ENCODE measurements at places on chromosomes 7 and 10.

GRCh38 chr7:36182854-36183604, 30.0 kb downstream of the EEPD1 start:
- no peak for DNase-seq

GRCh38 chr10:27995311-27995710, 3.6 kb downstream of the ODAD2 start:
- no peak for DNase-seq

DNA sequence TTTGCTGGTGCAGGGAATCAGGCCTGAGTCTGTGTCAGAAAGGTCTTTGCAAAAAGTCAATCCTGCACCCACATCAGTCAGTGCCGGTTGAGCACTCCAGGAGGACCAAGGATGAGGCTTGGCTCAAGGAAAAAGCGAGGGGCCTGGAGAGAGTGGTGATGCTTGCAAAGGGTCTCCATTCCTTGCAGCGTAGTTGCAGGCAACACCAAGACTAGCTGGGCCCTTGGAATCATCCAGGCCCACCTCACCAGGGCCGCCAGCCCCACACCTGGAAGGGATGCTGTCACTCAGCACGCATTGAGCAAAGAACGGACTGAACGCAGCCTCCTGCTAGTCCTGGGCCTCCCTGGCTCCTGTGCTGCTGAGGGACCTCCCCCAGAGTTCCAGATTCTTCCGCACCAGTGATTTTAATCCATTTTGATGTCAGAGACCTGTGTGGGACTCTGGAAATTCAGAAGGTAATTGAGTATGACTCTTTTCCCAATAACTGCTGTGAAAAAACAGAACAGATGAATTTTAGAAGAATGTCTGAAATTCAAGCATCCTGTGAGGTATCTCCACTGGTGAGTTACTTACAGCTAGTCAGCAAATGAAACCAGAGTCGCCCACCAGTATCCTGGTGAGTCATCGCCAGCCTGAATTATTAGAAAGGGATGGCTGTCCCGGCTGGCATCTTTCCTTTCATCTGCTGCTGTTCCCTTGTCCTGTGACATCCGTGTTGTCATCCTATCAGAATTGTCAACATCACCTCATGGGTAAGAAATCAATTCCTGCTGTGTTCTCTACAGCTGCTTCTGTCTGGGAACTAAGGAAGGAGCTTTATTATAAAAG, 150.8 kb upstream of the NPS start:
- DNase-seq: no peak

DNA sequence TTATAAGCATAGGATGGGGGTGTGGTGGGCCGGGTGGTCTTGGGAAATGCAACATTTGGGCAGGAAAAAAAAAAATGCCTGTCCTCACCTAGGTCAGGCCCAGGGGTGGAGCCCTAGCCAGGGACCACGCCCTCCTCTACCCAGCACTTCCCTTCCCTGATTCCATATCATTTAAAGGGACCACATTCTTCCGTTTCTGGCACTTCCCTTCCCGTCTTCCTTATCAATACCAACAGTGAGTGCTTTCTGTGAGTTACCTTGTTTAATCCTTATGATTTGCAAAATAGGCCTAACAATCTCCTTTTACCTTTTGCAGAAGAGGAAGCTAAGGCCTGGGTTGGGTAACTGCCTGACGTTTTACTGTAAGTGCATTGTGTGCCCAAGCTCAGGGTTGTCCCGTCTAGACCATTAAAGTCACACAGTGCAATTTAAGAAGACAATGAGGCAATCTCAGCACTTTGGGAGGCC, 16.7 kb upstream of the C10orf95 start:
- DNase-seq: no peak

DNA sequence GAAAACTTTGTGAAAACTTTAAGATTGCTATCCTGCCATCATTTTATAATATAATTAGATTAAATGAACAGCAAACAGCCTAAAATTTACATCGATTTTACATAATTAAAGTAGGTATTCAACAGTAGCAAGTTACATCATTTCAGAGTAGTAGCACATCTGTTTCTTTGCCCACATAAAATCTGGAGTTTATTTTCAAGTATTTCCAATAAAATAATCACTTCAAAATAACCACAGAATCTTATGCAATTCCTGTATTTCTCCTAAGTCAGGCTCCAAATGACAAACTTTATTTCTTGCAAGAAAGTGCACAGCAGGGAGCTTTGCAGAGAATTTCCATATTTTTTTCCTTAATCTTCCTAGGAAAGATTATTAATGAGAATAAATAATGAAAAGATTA, 82.6 kb downstream of the CUBN start:
- DNase-seq: no peak

DNA sequence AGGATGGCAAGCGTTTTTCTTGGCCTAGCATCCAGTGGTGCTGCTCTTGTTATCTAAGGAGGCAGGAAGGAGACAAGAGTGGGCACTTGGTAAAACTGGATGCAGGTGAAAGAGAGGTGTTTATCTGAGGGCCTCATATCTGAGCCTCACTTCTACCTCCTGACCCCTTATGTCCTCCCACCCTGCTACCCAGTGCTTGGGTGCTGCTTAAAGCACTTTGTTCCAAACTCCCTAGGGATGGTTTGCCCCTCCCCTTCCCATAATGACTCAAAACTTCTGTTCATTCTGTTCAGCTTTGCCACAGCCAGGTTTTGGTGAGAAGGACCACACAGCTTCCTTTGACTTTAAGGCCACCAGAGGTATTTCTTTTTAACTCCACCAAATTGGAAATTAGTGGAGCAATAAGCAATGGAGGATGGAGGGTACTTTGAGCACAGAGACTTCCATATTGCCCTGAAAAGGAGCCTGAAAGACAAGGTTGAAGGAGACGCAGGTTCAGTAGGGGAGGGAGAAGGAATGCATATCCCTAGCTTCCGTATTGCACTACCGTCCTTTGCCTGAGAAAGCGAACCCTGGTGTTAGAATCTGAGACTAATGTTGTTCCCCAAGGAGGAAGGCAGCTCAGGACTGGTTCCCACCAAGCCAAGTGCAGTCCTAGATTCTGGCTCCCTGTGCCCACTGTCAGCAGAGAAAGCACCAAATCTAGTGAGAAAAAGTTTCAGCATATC, 30.1 kb downstream of the ENTPD1 start:
- DNase-seq: no peak

GRCh38 chr7:123580406-123581161, 21.0 kb upstream of the ASB15 start:
- no peak for DNase-seq

DNA sequence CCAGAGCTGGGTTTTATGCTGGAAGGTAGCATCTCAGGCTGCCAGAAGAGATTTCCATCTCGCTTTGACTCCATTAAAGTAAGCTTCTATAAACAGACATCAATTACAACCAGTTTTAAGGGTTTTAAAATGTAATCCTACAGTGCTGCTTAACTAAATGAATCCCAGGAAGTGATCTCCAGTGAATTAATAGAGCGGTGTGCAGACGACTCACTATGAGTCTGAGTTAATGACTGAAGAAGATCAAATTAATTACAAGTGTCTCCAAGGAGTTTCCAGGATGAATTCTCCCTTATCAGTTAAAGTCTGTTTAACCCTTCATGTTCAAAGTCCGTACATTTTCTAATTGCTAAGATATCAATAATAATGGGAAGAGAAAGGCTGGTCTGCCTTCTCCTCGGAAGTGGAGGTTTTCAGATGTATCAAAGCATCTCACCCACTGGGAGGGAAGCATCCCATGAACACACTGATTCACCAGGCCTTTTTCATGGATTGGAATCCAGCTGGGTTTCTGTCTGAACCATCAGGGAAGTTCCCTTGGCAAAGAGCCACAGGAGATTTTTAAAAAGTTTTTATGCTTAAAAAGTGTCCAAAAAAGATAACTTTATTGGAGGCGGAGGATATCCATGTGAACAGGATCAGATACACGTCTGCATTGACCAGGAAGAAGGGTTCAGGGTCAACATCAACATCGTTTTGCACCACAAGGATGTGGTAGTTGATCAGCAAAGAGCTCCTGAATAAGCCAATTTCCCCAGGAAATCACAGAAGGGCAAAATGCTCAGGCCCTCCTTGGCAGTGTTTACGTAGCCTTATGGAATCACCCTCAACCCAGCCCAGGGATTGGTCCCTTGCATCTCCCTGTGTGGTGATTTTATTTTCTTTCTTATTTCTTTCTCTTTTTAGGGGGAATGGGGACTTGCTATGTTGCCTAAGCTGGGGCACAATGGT, 288.2 kb downstream of the POU6F2 start:
- no peak for DNase-seq

GRCh38 chr10:119343011-119343601, 135.7 kb downstream of the GRK5 start:
- DNase-seq: no peak

DNA sequence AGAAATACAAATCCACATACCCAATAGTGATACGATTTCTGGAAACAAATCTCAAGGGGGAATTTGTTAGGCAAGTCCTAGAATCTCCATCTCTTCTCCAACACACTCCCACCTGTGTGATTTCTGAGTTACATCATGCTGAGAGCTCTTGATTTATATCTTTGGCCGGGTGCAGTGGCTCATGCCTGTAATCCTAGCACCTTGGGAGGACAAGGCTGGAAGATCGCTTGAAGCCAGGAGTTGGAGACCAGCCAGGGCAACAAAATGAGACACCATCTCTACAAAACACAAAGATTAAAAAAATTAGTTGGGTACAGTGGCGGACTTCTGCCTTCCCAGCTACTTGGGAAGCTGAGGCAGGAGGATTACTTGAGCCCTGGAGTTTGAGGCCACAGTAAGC, 1.5 kb upstream of the MTPN start:
- DNase-seq: no peak

DNA sequence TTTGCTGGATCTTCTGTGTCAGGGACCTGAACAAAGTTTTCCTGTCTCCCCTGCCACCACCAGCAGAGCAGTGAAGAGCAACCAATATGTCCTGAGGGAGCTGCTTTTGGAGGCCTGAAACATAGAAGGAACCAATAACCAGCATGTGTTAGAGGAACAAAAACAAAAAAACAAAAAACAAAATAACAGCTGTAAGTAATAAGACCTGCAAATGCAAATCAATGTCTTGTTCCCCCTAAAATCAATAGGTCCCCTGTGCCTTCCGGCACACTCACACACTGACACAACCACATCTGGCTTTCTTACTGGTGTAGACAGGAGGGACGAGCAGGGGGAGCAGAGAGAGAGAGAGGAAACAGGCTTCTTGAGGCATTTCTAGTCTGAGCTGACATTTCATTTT, 94.1 kb downstream of the NRG3 start:
- DNase-seq: no peak

DNA sequence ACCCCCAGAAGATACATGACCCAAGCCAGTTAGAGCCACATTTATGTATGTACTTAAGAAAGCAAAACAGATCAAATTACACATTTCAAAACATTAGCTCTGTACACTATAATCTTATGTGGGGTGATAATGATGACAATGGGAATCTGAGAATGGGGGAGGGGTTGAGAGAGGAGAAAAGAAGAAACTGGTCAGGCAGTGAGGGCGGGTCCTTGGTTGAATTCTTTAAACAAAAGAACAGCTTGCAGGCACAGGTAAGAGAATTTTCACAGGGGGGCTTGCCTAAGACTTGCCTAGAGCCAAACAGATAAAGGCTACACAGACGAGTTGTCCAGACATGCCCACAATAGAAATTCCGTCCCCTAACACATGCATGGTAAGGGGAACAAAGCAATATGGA, 76.8 kb upstream of the PTER start:
- no peak for DNase-seq

DNA sequence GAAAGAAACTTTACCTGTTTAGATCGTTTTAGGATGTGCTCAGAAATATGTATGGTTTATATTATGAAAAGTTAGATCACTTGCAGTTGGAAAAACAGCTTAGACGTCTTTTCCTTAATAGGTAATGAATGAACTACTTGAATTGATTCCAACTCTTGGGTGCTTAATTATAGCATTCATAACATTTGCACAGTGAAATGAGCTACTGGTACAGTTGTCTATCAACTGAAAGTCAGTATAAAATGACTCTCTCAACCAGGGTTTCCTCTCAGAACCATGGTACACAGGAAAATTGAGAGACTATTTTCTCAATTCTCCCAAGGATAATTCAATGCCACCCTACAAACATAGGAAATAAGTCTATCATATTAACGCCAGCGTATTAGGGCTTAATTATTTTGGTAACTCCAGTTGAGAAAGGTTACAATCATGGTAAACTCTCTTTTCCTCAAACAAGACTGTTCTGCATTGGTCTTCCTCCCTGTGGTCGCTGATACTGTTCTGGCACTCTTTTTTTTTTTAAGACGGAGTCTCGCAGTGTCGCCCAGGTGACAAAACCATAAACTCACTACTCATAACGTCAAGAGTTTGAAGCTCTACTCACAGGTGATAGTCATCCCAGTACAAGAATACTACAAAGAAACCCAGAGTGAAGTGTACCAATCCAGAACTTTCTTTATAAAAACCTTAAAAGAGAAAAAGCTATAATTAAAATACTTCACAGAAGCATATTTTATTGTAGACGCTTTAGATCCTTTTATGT, 2.0 kb downstream of the ANLN start:
- DNase-seq: no peak

DNA sequence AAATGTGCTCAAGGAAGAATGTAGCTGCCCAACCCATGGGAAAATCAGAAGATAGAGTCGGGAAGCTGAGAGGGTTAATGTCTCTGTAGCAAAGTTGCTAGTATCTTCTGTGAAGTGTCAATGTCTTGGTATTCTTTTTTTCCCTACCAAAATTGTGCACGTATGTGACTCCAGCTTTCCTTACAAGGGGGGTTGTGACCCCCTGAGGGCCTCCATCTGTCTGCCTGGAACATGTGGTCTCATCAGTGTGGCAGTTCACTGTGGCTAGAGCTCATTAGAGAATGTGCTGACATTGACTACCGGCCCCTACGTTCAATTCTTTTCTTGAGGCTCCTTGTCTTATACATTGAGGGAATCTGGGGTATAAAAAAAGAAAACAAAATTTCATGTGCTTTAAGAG, 725.2 kb upstream of the CELF2 start:
- no peak for DNase-seq

GRCh38 chr10:88583584-88583957, 453 bp upstream of the RNLS start:
- no peak for DNase-seq

DNA sequence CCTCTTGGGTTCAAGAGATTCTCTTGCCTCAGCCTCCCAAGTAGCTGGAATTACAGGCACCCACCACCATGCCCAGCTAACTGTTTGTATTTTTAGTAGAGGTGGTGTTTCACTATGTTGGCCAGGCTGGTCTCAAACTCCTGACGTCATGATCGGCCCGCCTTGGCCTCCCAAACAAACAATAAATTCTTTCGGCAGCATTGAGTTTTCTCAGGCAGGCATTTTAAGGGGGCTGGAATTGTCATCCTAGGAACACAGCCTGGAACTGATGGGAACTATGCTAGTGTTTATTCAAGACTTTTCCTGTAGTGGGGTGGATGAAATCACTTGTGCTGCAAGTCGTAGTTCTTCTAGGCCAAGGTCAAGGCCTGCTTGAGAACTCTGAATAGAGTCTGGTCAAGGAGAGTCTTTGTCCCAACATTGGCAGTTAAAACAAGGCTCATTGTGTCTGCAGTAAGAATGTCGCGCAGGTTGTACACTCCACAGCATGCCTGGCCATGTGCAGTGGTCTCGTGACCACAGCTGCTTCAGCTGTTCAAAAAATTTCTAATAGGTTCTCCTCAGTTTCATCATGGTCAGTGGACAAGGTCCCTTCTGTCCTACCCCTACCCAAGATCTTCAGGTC, 92.8 kb downstream of the HECW1 start:
- no peak for DNase-seq

Data from KG1 (cell line).